Stimulated activated CD4-positive, alpha-beta T cell treated with anti-CD3 and anti-CD28 coated beads, Interleukin-1b, Interleukin-23, amount 100 ng/mL, for 4 hours (primary cell): ENCODE measurements at places on chromosomes 2 and 18.

DNA sequence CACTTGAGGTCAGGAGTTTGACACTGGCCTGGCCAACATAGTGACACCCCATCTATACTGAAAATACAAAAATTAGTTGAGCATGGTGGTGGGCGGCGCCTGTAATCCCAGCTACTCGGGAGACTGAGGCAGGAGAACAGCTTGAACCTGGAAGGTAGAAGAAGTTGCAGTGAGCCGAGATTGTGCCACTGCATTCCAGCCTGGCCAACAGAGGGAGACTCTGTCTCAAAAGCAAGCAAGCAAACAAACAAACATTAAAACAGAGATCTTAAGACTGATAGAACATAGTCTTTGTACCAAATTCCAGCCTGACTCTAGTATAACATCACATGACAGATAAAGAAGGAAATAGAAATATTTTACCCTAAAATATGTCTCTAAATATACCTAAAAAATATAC, 168.1 kb downstream of the PTPRM start:
- no peak for DNase-seq

- DNase-seq: no peak
Observed at GRCh38 chr2:206800506-206801417, 35.4 kb downstream of the FASTKD2 start.

DNA sequence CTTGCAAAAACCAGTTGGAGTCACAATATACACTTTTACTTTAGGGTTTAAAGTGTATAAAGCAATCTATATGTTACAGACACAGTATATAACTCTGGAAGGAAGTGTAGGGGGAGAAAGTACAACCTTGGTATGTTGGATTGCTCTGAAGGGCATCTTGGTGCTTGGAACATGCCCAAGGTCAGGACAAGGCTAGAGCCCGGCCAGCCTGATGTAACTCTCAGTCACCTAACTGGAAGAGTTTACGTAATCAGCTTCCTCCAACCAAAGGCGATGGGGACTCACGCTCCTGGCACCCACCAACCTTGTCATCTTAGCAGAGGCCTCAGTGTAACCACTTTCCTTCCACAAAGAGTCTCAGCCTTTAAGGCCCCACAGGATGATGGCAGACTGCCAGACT, 181.1 kb upstream of the ACAA2 start:
- no peak for DNase-seq

- DNase-seq: no peak
Observed at GRCh38 chr18:29373000-29373399, 1196.1 kb upstream of the CDH2 start.

DNA sequence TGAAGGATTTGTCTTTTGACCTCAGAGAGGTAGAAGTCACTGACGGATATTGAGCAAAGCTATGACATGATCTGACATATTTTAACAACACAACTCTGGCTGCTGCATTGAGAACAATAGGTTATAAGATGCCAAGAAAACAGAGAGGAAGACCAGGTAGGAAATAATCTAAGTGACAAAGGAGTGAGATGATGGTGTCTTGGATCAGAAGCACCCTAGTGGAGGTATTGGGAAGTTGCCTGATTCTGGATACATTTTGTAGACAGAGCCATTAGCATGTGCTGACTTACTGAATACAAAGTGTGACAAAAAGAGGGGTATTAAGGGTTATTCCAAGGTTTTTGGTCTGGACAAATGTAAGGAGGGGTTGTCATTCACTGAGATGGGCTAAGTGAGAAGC, 1438.1 kb downstream of the DPP10 start:
- DNase-seq: no peak

GRCh38 chr2:200649724-200650123, 63.9 kb downstream of the AOX1 start:
- DNase-seq: no peak

GRCh38 chr2:235131334-235132305, 179.8 kb downstream of the SH3BP4 start:
- DNase-seq: no peak

GRCh38 chr2:107804608-107805498, 21.8 kb upstream of the RGPD4 start:
- DNase-seq: no peak

DNA sequence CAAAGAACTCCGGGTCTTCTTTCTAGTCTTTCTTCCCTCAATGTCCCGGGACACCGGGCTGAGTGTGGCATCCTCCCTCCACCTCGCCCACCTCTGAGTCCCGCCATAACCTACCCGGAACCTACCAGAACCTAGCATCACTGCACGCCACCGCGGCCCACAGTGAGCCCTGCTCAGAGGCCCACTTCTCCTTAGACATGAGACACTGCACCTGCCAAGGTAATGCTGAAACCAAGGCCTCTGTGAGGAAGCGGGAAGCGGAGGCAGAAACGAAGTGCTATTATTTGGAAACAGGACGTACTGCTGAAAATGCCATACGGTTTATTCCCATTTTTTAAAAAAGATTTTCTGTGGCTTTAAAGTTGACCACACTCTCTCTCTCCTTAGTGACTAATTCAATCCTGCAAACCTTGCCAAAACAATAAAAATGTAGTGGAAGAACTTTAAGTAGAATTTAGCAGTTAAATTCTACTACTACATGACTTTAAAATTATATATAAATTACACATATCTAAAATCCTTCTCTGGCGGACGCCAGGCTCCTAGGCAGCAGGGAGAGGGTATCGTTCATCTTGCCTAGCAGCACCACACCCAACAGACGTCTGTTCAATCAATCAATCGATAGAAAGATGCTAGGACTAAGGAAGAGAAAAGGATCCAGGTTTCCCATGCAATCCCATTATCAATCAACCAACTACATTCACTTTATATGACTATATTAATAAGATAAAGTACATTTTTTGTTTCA, 82.0 kb downstream of the ZNF516 start:
- DNase-seq: no peak

DNA sequence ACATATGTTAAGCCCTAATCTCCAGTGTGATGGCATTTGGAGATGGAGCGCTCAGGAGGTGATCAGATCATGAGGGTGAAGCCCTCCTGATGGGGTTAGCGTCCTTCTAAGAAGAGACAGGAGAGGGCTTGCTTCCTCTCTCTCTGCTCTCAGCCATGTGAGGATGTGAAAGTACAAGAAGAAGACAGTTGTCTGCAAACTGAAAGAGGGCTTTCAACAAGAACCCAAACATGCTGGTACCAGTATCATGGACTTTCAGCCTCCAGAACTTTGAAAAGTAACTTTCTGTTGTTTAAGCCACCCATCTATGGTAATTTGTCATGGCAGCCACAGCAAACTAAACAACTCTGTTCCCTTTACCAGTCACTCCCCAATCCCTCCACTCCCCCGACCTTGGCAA, 47.4 kb downstream of the CACNB4 start:
- DNase-seq: no peak

GRCh38 chr2:1868683-1869141, 124.4 kb upstream of the PXDN start:
- no peak for DNase-seq

DNA sequence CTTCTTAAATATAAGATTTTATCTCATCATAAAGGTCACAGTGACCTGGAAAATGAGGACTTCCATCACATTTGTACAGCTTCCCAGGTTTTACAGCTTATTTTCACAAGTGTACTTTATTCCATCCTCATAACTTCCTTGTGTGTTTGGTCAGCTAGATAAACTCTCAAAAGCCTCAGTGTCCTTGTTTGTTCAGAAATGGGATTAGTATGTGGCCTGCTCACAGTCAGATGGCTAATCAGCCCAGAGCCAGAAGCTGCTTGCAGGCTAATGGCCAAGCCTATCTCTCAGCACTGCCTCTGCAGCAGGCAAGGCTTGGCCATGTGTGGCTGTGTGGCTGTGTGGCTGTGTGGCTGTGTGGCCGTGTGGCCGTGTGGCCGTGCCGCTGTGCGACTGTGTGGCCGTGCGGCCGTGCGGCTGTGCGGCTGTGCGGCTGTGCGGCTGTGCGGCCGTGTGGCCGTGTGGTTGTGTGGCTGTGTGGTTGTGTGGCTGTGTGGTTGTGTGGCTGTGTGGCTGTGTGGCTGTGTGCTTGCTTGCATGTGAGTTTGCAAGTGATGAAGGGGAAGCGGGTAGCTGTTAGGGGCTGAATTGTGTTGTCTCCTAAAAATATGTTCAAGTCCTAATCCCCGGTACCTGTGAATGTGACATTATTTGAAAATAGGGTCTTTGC, 233.0 kb upstream of the TNP1 start:
- DNase-seq: no peak

DNA sequence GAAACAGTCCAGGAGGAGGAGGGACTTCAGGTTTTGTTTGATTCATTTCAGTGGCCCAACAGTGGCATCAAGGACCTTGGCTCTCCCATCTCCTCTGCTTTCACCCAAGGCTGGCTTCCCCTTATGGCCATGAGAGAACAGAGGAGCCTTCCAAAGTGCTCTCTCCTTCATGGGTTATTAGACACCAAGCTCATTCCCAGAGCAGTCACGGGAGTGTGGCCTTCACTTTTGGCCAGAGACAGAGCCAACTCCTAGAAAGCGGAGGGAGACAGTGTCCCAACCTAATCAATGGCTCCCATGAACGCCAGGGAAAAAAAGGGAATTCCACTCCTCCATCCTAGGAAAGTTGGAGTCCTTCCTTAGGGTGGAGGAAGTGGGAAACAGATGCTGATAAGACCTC, 871 bp upstream of the DUSP28 start:
- no peak for DNase-seq
